Right cardiac atrium (tissue), 5 donors: ENCODE measurements at places on chromosomes 12 and 14. TPM values are rescaled to one million over a fixed set of nuclear protein-coding genes. Genes with fewer than 3 reads are reported as not detected.

Gene TAS2R42
- polyA plus RNA-seq, result not detected

Gene OASL
- polyA plus RNA-seq, result 0.68 TPM

Gene KRT75
- polyA plus RNA-seq, result 0.07 TPM

DNA sequence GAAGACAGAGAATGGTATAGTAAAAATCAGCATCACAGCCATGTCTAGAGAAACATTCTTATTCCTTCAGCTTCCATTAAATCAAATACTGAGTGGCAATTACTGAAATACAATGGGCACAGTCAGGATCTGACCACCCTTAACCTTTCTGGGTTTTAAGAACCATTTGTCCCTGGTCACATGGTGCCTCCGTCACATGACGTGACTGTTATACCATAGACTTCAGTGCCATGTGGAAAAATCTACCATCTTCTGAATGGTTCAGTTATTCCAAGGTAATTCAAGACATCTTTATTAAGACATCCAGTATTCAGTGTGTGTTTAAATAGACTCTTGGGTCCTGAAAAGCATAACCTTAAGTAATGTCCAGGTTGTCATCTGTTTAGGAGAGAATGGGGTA lies 553.1 kb upstream of the FLRT2 start:
- DNase-seq, result no peak

- no peak for DNase-seq
Measured at GRCh38 chr14:57061009-57061711, 207.5 kb downstream of the EXOC5 start.

DNA sequence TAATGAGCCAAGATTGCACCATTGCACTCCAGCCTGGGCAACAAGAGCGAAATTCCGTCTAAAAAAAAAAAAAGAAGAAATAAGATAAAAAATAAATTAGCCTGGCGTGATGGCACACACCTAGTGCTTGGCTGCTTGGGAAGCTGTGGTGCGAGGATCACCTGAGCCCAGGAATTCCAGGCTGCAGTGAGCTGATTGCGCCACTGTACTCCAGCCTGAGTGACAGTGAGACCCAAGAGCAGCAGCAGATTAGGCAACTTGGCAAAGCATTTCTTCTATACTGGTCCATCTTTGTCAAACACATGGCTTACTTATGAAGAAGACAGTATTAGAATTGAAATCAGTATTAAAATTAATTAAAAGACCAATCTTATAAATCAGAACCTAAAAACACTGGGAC lies 6.3 kb downstream of the GON7 start:
- DNase-seq, result no peak

DNA sequence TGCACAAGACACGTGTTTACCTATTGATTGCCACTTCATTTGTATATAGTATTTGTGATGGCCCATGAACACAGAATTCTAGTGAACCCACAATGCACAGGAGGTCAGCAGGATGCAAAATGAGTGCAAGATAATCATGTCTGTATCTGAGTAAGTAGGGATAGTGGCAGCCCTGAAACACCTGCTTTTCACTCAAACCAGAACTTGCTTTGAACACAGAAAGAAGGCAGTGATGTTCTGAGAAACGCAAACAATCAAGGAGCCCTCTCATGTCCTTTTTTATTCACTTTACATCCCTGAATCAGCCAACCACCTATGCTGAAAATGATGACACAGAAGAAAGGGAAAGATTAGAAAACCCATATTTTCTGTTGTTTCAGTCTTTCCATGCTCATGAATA lies 170.4 kb upstream of the AVPR1A start:
- no peak for DNase-seq

DNA sequence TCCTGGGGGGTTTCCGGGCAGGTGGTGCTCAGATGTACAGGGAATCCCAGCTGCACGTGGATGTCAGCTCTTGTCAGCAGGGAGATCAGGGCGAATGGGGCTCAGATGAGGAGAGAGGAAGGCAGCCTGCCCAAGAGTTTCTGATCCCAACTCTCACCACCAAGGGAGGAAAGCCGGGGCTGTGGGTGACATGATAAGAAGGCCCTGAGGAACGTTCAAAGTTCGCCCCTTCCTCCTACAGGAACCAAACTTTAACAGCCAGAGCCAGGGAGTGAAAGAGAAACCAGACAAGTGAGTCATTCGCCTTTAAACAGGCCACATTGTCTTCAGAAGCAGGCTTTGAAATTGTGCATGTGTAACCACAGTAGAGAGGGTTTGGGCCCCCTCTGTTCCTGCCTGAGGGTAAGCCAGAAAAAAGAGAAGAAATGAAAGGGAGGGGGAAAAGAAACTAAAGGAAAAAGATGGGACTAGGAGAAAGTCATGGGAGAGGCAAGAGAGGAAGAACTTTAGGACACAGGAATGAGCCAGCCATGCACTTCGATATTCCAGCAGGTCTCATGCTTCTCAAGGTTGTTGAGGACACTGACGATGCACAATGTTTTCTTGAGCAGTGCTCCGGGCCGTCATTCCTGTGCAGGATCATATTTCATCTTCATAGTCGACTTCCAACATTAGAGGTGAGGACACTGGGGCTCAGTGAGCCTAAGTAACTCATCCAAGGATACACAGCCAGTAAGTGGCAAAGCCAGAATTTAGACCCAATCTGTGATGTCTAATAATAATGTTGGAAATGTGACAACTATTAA lies 691.4 kb upstream of the TBX3 start:
- DNase-seq, result no peak

DNA sequence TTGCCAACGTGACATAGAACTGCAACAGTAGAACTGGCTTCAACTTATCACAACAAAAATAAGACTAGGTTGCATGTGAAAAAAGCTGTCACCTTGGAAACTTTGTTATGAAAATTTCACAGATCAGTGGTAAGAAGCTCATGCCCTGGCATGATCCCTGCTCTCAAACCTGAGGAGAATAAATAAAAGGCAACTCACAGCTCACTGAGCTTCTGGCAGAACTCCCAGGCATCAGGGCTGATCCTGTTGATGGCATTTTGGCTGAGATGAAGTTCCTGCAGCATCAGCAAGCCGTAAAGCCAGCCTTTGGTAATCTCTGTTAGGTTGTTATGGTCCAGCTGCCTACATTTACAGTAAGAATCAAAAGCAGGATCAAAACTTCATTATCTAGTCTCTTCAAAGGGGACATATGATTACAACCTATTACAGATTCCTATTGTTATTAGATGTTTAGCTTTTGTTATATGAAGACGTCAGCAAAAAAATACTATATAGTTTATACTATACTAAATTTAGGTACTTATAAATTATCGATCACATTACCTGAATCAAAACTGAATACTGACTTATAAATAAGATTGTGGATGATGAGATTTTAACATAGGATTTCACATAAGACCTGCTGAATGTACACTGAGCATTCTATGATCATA lies 32.0 kb downstream of the LRIG3 start:
- peak; percentile 56 for DNase-seq

GRCh38 chr14:54127526-54127925 lies 170.9 kb upstream of the BMP4 start:
- no peak for DNase-seq

DNA sequence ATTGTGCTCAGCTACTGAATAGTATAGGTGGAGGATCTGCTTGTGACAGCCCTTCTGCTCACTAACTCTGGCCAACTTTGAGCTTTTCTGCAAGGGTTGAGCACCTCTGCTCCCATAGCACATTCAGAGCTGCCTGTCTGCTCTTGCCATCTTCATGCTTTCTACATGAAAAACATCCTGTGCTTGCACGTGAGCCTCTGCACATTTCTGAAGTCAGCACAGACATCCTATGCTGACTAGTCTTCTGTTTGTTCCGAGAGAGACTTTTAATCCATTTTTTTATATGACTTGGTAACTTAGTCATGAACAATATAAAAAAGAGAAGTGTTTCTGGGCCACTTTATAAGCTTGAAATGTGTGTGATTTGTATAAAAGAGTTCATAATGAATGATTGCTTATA lies 969.3 kb downstream of the TMTC2 start:
- no peak for DNase-seq

GRCh38 chr12:112239881-112240280 lies 114.5 kb downstream of the TRAFD1 start:
- DNase-seq, result no peak

DNA sequence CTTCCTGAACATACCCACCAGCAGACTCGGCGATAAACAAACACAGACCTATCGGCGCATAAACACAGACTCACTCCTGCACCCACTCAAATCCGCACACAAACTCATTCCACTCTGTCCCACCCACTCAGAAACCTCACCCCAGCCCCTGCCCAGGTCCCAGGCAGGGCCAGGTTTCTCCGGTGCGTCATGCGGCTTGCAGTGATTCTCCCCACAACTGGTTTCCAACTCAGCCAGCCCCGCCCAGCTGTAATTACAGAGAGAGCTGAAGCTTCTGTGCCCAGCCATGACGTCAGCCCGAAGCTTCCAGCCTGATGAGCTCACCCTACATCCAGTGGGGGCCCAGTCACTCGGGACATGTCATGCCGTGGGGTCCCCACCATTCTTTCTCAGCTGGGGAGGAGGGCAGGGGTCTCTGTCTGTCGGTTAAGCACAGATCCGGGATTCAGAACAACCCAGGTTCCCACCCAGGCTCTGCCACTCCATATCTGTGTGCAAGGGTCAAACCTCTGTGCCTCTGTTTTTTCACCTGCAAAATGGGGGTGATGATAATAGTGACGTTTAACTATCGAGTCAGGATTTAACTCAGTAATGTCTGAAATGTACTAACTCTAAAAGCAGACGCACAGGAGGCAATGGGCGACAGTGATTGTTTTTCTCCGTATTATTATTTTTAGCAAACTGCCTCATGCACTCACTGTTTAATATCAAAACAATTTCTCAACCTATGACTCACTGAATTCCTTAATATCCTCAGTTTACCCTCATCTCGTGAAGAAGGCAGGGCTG lies 2.3 kb upstream of the HSPB8 start:
- DNase-seq, result peak; percentile 96

- DNase-seq, result no peak
Measured at GRCh38 chr12:6979021-6979420, 8.3 kb downstream of the EMG1 start.

DNA sequence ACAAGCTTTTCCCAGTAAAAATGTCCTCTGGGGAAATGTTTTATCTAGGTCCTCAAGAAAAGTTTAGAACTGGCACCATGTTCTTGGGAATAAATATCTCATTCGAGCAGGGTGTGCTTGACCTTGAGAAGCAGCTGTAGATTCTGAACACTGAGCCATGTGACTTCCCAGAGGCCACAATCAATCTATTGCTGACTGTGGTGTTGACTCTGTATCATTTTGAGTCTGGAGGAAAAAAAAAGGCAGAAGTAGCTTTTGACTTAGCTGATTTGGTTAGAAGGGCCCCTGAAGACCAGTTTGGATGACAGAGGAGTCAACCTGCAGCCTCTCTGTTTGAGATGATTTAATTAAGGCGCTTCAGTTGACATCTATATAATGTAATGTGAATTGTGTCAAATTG lies 592.4 kb upstream of the SEL1L start:
- no peak for DNase-seq

DNA sequence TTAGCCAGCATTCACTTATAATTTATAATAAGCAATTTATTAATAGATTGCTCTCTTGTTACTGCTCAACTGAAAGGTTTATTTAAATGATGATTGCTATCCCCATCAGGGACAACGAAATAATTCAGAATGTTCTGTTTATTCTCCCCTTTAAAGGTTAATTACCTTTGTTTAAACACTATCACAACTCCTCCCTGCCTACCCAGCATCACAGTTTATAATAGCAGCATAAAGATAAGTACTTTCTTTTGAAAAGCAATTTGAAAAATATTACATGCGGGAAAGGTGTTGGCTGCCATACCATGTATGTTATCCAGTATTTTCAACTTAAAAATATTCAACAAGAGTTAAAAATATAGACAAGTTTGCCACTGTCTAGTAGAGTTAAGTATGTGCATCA lies 30.6 kb downstream of the SCAF11 start:
- DNase-seq, result no peak
